ENCODE measurements at places on chromosomes 12 and 14.

- DNase-seq, result no peak
These were observed 4.7 kb upstream of the EPYC start for GRCh38 chr12:91009319-91009950.

- DNase-seq, result no peak
These were observed 187.6 kb downstream of the NAV3 start for GRCh38 chr12:78018171-78018910.

GRCh38 chr12:49041881-49042484 is 18.6 kb downstream of the KMT2D start:
- DNase-seq, result no peak

- DNase-seq, result no peak
These were observed 328.3 kb upstream of the RTL1 start for GRCh38 chr14:101231828-101232227.

DNA sequence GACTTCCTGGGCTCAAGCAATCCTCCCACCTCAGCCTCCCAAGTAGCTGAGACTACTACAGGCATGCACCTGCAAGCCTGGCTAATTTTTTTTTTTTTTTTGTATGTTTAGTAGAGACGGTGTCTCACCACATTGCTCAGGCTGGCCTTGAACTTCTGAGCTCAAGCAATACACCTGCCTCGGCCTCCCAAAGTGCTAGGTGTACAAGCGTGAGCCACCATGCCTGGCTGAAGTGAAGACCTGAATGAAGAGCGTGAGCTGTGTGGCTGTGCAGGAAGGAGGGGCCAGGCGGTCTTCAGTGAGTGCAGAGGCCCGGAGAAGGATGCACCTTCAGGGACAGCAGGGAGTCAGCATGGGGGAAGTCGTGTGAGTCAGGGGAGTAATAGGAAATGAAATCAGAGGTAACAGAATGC is 14.9 kb upstream of the NFKBIA start:
- DNase-seq, result no peak

DNA sequence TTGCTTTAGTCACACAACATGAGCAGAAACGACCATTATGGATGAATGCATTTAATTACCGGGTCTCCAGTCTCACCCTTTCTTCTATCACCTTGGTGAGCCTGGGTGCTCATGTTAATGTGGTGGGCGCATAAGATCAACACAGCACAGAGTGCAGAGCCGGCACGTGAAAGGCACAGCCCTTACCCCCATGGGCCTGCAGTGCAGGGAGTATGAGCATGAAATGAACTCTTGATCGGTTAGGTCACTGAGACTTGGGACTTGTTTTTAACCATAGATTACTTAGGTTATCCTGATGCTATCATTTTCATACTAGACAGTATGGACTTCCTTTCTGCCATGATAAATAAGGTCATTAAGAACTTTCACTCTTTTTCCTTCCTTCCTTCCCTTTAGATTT is 156.8 kb downstream of the CRADD start:
- no peak for DNase-seq

DNA sequence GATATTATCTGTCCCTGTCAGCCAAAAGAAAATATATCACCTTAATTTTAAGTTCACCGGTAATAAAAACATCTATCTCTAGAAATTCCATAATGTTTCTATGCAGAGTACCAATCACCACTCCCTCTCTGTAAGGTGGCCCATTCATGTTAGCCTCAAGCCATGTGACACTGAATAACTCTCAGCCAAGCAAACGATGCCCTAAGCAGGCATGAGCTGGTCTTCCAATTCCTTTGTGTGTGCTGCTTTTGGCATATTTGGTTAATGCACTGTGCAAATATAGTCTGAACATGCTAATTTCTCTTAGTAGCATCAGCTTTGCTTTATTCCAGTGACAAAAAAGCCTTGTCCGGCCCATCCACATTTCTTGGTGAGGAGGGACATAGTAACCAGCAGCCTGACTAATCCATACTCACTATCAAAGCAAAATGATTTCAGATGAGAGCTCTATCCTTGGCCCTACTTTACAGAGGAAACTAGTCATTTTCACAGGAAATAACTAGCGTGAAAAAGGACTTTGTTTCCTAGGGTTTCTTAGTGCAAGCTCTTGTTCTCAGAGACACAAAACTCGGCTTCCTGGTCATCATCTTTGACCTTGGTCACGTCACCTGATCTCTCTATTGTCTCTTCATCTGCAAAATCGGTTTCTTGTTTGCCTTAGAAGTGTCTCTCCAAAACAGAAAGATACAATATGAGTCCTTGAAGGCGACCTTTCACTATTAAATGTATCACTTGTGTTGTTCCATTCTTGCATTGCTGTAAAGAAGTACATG is 59.2 kb upstream of the RTRAF start:
- no peak for DNase-seq

GRCh38 chr12:479161-479560 is 19.4 kb downstream of the B4GALNT3 start:
- DNase-seq, result no peak

DNA sequence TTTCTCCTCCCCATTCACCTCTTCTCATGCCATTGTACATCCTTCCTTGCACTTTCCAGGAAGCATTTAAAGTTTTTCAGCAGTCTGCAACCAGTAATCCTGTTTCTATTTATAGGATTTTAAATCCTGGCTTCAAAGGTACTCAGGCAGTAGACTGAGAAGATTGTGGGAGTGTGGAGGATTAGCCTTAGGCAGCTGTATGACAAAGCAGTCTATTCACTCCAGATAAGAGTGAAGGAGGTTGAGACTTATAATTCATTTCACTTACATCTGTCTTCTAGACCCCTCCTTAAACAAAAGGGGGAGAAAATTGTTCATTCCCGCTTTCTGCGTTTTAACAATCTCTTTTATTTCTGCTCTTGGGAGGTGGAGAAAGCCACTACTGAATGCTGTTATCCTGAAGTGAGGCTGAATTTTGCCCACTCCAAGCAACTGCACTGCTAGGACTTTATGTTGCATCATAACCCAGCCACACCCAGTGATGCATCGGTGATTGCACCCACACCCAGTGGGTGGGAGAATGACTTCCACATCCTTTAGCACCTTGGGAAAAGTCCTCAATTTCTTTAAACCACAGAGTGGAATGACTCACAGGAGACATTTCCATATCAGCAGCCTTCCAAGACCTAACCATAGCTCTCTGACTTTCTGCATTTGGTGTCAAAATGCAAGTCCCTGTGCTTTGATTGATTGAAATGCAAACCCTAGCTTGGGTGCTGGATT is 382.5 kb upstream of the ATP2B1 start:
- peak; percentile 61 for DNase-seq

DNA sequence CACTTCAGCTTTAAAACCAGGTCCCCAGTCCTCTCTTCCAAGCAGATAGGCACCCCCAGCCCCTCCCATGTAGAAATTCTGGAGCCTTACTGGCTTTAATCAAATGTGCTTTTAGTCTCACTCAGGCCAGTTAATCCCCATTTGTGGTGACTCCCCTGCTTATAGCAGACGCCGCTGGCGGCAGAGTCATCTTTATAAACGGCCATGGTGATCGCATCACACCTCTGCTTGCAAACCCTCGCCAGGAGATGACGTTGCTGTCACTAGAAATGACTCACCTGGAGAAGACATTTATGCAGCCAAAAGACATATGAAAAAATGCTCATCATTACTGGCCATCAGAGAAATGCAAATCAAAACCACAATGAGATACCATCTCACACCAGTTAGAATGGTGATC is 369.3 kb downstream of the VRK1 start:
- DNase-seq, result no peak

- DNase-seq, result no peak
These were observed 1.8 kb downstream of the GALNT6 start for GRCh38 chr12:51389302-51389999.

DNA sequence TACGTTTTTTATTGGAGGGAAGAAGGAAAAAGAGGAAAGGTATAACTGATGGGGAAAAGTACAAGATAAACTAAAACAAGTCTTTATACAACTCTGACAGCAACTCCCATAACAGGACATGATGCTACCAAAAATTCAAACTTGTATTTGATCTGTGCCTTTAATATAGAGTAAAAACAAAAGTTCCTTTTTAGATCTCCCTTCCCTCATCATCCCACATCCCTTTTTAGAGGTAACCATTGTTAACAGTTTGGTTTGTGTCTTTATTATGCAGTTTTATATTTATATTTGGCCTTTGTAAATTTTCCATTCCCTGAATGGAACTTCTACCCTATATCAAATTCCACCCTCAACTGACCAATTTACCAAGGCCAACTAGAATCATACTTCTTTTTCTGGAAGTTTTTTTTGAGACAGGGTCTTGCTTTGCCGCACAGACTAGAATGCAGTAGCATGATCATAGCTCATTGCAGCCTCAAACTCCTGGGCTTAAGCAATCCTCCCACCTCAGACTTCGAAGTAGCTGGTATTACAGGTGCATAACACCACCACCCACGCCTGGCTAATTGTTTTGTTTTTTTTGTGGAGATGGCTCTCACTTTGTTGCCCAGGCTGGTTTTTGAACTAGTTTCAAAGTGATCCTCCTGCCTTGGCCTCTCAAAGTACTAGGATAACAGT is 36.9 kb downstream of the RAB21 start:
- DNase-seq, result no peak

DNA sequence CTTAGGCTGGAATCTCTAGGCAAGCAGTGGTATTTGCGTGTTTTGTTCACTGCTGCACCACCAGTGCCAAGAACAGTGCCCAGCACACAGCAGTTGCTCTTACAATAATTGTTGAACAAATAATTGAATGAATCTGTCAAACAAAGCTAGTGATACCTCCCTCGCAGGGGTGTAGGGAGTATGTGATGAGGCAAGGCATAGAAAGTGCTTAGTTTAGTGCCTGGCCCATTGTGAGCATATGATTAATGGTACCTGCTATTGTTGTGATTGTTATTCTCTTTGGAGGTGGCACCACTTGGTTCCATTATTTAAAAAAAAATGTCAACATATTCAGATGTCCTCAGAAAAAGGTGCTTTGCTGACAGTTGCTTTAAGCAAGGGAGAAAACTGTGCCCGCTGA is 210.1 kb upstream of the TBX3 start:
- DNase-seq, result no peak

GRCh38 chr12:112112409-112113133 is 4.0 kb upstream of the NAA25 start:
- DNase-seq, result no peak

DNA sequence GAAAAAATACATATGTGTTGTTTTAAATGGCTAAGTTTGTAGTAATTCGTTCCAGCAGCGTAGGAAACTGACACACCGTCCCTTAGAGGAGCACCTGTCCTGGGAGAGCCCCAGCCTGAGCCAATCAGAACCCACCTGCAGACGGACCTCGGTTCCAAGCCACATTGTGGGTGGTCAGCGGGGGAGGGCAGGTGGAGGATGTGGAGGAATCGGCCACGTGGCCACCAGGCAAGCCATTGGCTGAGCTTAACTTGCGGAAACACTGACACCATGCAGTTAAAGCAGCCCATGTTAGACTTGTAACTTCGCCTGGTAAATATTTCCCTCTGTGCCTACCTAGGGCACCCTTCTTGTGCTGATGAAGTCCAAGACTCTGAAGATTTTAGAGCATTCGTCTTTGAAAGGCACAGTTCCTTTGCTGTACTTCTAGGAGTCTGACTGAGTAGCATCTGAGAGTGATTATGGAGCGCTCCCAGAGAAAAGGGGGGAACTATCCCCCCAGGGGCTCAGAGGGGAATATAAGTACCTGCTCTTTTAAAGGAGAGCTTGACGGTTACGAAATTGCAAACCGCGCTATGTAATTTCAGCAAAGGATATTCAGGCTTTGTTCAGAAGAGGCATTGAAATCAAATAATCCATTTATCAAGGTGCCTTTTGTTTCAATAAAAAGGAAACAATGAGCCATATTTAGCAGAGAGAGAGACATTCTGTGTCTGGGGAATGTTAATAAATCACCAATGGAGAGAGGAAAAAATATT is 135.7 kb downstream of the TMEM132C start:
- DNase-seq, result no peak

GRCh38 chr12:3718100-3718499 is 34.8 kb downstream of the CRACR2A start:
- DNase-seq, result no peak

DNA sequence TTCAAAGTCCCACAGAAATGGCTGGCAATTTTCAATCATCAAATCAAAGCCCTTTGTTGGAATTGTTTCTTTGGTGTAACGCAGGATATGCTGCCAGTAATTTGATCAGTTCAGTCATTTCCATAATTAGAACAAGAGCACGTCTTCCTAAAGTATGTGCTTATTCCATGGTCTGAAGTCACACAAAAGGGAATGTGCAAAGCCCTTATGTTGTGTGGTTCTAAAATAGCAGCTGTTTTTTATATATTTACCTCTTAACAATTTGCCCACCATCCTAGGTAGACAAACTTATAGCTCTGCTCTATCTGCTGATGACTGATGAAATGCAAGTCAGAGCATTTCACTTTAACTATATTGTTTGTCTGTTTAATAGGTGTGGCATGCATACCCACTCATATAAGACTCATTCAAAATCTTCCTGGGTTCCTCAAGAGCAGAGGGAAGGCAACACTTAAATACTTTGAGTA is 176.1 kb upstream of the SLC38A2 start:
- DNase-seq, result no peak

DNA sequence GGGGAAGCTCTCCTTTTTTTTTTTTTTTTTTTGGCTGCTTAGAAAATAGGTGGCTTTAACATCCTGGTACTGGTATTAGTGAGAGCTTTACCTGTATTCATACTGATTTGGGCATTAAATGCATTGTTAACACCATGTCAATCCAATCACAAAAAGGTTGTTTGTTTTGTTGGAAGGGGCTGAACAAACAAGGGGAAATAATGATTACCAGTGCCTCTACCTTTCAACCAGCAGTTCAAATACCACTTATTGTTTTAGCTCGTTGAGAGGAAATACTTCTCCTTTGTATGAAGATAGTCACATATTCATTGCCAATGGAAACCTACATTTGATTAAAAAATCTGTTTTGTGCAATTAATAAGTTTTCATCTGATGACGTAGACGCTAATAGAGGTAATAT is 72.9 kb downstream of the MIPOL1 start:
- DNase-seq, result no peak

DNA sequence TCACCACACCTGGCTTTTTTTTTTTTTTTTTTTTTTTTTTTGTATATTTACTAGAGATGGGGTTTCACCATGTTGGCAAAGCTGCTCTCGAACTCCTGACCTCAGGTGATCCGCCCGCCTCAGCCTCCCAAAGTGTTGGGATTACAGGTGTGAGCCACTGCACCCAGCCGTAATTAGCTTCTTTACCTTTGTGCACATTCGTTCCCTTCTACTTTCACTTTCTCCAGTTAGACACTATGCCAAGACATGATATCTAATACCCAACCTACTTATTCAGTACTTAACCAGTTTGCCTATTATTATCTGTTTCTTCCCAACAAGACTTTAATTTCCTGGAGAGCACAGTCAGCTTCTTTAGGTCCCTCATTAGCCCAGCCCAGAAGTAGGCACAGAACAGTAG is 5.3 kb downstream of the STYK1 start:
- no peak for DNase-seq

- no peak for DNase-seq
These were observed 195.4 kb upstream of the PDZRN4 start for GRCh38 chr12:40992674-40993073.

- no peak for DNase-seq
These were observed 50.6 kb downstream of the PPP2R5C start for GRCh38 chr14:101812071-101812470.
